ENCODE measurements at places on chromosomes 2 and 18.

- DNase-seq: no peak
These were observed 287.5 kb downstream of the TCF4 start for GRCh38 chr18:55300421-55300935.

- no peak for DNase-seq
These were observed 64.5 kb downstream of the LYPD6 start for GRCh38 chr2:149394864-149395263.

GRCh38 chr18:79071503-79072210, 2.5 kb downstream of the ATP9B start:
- DNase-seq: no peak

GRCh38 chr2:52192656-52193055, 1160.7 kb upstream of the NRXN1 start:
- no peak for DNase-seq

- no peak for DNase-seq
These were observed 108.6 kb downstream of the EHBP1 start for GRCh38 chr2:62814123-62814522.

Data from stimulated activated CD4-positive, alpha-beta T cell treated with anti-CD3 and anti-CD28 coated beads, Interleukin-1b, Interleukin-23, amount 100 ng/mL, for 4 hours (primary cell).